ENCODE measurements at places on chromosomes 5 and 9. TPM values are rescaled to one million over a fixed set of nuclear protein-coding genes. Genes with fewer than 3 reads are reported as not detected.

Gene PCA3
- not detected for total RNA-seq

Gene ST6GALNAC4
- 29.6 TPM for total RNA-seq

Gene ASB6
- total RNA-seq: 22.9 TPM

Gene CARTPT
- total RNA-seq: not detected

Gene ACER2
- 2.4 TPM for total RNA-seq

Gene GHR
- not detected for total RNA-seq

Gene ZDHHC11B
- total RNA-seq: not detected

Gene TMEM232
- 0.68 TPM for total RNA-seq

Gene ARAP3
- total RNA-seq: 7.2 TPM

Gene PTGES
- total RNA-seq: not detected

Gene CDH9
- not detected for total RNA-seq

Gene CNTNAP3
- not detected for total RNA-seq

Gene IL4
- total RNA-seq: 0.55 TPM

Gene CER1
- not detected for total RNA-seq

Gene LURAP1L
- total RNA-seq: not detected

Gene GBGT1
- total RNA-seq: 4.7 TPM

Gene PCDHA9
- not detected for total RNA-seq

Gene FCN2
- total RNA-seq: not detected

Gene EQTN
- total RNA-seq: not detected

Gene GEMIN5
- total RNA-seq: 13.2 TPM

Measured in activated naive CD4-positive, alpha-beta T cell treated with anti-CD3 and anti-CD28 coated beads, Interleukin-2, amount 10 ng/mL, durations not matched to agents 5 hours and 36 hours (primary cell).